HTR-8/SVneo (cell line): ENCODE measurements at places on chromosomes 6 and 20.

- DNase-seq: peak; percentile 63
Observed at GRCh38 chr20:36745234-36745926, 510 bp downstream of the NDRG3 start.

- no peak for DNase-seq
Observed at GRCh38 chr6:6154335-6154734, 147.6 kb upstream of the NRN1 start.

- no peak for DNase-seq
Observed at GRCh38 chr6:152049502-152049901, 242.0 kb downstream of the ESR1 start.

GRCh38 chr6:149924206-149924932 is 1.4 kb upstream of the RAET1G start:
- DNase-seq: no peak

DNA sequence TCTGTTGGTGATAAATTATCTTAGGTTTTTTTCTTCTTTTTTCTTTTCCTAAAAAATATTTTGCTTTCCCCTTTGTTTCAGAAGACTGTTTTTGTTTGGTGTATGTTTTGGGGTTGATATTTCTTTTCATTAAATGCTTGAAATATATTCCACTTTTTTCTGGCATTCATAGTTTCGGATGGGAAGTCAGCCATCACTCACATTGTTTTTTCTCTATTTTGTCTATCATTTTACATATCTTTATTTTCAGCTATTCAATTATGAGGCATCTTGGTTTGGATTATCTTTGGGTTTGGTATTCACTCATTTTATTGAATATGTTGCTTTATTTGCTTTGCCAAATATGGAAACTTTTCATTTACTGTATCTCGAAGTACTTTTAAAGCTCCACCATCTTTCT is 600.5 kb upstream of the EYS start:
- DNase-seq: no peak

DNA sequence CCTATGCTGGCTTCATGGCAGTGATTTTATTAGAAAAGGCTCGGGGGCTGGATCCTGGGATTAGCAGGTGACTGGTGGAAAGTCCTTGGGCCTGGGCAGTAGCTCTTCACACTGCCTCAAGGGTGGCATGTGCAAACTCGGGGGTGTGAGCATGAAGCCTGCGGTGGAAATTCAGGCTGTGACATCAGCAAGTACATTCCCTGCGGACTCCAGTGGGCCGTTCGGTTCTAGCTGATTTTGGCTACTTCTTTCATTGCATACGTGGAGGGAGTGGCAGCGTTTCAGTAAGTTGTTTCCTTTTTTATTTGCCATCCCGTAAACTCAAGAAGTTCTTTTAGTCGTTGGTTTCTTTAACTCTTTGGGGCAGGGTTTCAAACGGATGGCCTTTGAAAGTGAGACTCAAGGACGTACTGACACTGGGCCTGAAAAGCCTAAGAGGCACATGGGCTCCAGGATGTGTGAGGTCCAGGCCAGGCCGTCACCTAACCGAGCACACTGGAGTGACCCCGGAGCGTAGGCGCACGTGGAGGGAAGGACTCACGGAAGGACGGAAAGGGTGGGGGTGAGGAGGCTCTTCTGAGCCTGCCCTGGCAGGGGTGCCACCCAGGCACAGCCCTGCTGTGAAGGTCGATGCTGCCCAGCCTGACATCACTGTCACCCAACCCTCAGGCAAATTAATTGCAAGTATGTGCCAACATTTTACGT is 104.0 kb upstream of the FRMD1 start:
- no peak for DNase-seq

DNA sequence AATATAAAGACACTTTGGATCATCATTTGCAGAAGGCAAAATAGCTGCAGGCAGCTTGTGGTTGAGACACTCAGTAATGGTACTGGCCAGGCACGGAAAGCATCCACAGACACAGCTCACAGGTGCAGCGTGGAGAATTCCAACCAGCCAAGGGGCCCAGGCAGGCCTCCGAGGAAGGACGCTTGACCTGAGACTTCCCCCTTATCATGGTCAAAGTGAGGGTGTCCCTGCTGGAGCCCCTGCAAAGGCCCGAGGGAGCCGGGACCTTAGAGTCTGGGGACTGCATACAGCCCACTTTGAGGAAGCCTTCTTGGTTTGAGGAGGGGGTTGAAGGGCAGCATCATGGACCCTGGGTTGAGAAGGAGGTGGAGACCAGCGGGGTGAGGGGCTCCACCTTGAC is 15.1 kb upstream of the MYT1 start:
- DNase-seq: no peak

- DNase-seq: no peak
Observed at GRCh38 chr6:92753956-92754355, 665.4 kb downstream of the EPHA7 start.

DNA sequence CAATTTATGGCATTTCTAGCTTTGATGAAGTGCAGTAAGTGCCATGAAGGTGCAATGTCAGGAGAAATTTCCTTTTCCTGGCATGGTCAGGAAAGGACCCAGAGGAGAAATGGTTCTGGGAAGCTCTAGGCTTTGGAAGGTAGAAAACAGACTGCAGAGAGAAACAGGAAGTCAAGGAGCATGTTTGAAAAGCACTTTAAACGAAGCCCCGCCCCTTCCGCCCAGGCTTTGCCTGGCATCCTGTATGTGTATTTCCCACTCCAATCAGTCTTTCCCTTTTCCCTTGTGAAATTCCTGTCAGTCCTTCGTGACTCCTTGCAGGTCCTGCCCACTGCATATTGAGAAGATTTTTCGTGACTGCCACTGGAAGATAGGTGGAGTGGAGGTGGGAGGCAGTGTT is 320.9 kb upstream of the SASH1 start:
- DNase-seq: no peak

DNA sequence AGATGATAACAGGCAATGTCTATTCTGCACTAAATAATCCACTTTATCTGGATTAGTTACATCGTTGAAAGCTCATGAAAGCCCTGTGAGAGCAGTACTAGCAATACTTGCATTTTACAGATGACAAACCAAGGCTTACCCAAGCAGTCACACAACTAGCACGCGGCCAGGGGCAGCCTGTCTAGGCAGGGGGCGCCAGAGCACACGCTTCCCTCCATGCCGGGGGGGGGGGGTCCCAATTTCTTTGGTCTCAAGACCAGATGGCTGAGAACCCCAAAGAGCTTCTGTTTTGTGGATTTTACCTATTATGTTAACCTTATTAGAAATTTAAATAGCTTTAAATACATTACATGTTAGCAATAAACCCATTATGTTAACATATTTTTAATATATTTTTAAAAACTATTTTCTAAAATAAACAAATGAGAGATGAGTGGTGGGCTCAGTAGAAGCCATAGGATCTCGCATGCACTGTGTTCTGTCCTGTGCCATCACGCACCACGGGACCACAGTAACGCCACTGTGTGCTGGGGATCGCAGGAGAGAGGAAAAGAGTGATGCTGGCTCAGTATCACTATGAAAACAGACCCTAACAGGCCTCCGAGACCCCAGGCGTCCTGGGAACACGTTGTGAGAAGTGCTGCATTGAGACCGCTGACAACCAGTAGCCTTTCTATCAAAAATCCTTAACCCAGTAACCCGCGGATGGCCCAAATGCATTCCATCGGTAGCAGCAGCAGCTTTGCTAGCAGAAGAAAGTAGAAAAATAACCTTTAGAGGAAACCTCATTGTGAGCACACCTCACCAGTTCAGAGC is 5.3 kb upstream of the PRR18 start:
- DNase-seq: no peak

DNA sequence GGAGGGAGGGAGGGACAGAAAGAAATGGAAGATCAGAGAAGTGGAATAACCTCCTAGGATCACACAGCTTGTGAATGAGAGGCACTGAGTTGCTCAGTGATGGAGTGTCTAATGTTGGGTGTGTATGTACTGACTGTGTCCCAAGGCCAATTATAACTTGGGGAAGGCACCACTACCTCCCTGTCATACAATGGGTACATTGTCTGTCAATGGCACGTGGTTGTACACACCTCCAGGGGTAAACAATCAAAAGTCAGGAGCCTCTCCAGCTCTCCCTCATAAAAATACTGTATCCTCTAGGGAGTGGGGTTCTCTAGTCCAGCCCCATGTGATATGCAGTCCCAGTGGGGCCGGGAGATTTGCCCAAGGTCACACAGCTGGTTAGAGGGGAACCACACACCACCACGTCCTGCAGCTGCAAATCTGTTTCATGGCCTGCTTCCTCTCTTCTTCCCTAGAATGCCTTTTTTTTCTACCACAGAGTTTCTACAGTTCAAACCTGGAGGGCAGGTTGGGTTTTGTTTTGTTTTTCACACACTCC is 112.5 kb downstream of the SNX5 start:
- DNase-seq: no peak

DNA sequence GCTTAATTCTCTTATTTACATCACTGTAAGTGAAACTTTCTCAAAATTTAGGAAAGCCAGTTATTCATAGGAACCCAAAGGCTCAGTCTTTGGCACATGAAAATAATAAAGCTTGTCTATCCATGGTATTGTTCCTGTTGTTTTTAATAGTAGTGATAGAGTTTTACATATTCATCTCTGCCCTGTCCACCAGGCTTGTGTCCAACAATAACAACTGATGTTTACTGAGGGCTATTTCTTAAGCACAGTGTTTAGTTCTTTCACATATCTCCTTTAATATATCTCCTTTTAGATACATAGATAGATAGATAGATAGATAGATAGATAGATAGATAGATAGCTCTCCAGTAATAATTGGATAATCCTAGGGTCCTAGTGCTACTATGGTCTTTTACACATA is 34.2 kb downstream of the FOXQ1 start:
- no peak for DNase-seq

- DNase-seq: no peak
Observed at GRCh38 chr6:32627831-32628230, 9.4 kb upstream of the HLA-DQA1 start.

DNA sequence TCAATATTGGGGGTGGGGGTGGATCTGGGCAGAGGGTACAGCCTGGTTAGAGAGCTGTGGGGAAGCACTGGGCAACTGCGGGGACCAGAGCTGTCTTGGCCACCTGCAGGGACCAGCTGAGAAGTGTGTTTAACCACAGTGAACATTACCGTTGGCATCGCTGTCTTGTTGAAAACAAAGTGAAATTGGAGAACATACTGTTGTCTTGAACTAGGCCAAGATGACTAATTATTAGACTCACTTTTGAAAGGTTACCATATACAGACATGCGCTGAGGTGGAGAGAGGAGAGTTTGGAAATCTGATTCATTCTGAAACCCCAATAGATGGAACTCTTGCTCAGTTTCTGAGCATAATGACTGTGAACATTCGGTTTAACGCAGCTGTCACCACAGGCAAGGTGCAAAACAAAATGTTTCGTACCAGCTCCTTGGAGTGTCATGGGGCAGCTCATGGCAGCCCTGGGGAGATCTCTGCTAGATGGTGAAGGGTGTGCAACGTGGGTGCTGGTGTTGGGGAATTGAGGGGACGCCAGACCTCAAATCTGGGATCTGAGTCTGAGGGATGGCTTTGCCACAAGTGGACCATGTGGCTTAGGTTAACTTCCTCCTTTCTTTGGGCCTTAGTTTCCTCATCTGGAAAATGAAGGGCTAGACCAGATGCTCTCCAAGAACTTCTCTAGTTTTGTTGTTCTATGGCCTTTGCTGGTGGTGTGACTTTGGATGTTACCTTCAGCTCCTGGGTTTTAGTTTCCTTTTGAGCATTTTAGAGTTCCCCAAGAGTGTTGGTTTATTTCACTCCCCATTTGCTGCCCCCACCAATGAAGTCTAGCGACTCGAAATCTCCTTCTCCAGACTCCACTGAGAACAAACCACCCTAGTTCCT is 24.6 kb upstream of the GTSF1L start:
- DNase-seq: peak; percentile 88

DNA sequence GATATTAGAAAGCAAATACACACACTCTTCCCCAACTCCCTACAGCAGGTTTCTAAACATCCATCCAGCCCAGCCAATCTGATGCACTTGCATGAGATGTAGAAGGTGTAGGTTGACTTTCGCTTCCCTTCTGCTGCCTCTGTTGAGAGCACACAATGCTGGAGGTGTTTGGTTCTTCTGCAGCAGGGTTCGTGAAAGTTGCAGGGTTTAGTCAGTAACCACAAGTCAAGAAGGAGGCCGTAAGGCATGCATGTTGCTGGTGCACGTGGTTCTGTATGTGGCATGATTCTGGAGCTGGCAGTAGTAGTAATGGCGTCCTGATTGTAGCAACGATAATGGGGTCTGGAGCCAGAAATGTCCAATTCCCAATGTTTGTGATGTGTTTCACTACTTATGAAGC is 53.0 kb downstream of the DEK start:
- no peak for DNase-seq

DNA sequence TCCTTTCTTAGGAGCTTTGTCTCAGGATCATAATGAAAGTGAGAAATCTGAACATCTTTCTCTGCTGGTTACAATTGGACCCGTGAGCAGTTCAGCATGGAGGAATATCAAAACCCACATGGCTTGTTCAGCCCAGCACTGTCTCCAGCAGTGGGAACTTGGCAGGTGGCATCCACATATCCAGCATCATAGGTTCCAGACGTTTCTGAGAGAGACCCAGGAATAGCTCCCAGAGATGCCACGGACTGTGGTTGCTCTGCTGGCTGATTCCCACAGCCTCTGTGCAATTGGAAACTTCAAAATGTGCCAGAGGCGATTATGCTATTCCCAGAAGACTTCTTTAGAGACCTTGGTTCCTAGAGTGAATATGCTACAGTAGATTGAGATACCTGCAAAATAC is 76.4 kb downstream of the PHACTR2 start:
- DNase-seq: no peak

GRCh38 chr6:137016356-137016755 is 28.4 kb downstream of the IL20RA start:
- no peak for DNase-seq

DNA sequence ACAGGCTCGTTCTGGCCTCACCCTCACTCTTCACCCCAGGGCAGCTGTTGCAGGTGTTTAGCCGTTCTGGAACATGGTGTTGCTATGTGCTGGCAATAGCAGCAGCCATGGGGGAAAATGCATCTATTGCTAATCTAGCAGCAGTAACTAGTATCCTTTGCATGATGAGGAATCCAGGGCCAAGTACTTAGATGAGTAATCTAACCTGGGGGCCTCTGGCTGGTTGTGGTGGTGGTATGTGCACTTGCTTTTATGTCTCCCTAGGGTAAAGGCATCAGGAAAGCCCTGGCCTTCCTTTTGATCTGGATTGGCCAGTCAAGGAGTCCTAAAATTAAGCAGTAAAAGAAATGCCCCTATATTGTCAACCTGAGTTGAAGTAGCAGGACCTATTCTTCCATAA is 594.5 kb upstream of the MAP3K7 start:
- no peak for DNase-seq

DNA sequence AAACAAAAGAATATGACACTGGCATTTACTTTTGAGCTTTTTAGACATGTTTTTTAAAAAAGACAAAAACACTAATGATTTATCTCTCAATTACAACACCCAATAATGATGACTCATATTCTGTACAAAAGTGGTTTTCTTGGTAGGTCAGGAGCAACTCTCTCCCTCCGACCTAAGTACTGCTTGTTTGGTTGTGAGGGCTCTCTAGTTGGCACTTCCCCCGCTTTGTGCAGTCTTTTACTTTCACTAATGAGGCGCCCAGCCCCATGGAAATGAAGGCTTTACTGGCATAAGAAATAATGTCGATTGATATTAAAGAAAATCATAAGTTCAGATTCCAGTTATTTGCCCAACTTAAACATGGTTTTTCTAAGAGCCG is 1.3 kb downstream of the KPNA5 start:
- no peak for DNase-seq
